ENCODE measurements at places on chromosomes 16 and 17. TPM values are rescaled to one million over a fixed set of nuclear protein-coding genes. Genes with fewer than 3 reads are reported as not detected.
A peak's percentile ranks its signal among the peaks of the same experiment; 100 is the strongest.

DNA sequence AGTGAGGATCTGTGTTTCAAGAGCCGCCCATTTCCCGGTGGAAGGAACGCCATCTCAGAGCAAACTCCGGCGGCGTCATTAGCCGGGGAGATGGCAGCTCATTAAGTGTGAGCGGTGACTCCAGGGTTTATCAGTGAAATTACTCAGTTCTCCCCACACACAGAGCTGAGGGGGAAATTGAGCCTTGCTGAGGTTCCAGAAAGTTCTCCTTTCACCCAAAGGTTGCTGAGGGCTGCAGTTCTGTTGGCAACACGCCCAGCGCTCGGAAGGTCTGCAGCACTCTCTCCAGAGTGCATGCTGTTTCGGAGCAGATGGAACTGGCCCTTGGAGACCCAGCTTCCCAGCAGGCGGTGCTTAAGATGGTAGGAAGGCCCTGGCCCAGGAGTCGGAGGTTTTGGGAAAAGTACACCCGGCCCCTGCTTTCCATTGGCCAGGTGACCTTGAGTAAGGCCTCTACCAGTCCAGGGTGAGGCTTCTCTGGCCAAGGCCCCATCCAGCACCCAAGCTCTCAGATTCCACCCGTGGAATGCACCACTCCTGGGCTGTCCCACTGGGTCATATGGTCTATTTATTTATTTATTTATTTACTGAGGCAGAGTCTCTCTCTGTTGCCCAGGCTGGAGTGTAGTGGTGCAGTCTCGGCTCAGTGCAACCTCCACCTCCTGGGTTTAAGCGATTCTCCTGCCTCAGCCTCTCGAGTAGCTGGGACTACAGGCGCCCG is 167.7 kb upstream of the CIBAR2 start:
- H3K27me3 ChIP-seq = no peaks in the 10 kb centered on the region
- no peak overlapping the region for H3K4me3 ChIP-seq
- no peak overlapping the region for H3K27ac ChIP-seq
- H3K36me3 ChIP-seq = no peaks in the 10 kb centered on the region
- DNase-seq = no peak

Gene ESRP2
- total RNA-seq = 0.59 TPM

GRCh38 chr17:806346-806745 is 24.2 kb downstream of the MRM3 start:
- H3K36me3 ChIP-seq = no peaks in the 10 kb centered on the region
- no peaks in the 10 kb centered on the region for H3K4me1 ChIP-seq
- no peak overlapping the region for H3K4me3 ChIP-seq
- no peak for DNase-seq
- no peak overlapping the region for H3K27ac ChIP-seq

DNA sequence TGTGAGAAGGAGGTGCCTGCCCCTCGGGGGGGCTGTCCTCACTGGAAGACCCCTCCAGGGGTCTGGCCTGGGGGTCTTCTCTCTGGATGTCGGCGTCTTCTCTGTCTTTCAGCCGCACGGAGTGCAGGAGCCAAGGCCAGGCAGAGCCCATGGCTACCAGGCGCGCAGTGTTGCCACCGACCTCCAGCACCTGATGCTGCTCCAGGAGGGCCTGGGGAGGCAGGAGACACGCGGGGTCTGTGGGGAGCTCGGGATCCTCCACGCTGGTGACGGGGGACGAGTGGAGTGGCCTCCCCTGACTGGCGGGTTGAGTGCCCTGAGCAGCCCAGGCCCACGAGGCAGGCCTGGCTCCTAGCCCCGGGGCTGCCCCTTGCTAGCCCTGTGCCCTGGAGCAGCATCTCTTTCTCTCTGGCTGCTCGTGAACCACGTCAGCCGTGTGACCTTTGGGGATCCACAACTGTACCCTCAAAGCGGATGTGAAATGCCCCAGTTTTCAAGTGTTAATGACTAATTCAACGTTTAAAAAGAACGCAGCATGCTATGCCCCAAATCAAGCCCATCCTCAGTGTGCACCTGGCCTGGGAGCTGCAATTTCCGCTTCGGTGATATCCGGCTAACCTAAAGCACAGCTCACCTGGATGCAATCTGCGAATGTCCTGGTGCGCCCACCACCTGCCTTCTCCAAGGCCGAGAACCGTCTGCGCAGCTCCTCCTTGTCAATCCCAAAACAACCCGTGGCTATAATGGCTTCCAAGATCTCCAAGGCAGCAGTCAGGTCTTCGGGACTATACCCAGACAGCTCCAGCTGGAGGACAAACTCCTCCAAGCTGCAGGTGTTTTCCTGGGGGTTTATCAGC is 62.9 kb downstream of the IL21R start:
- no peak overlapping the region for H3K4me3 ChIP-seq
- H3K27me3 ChIP-seq = no peaks in the 10 kb centered on the region
- no peak overlapping the region for H3K27ac ChIP-seq
- DNase-seq = no peak
- H3K4me1 ChIP-seq = peaks cover 30% of the 10 kb centered on the region

Gene LCAT
- 10.7 TPM for total RNA-seq

- no peaks in the 10 kb centered on the region for H3K27me3 ChIP-seq
- no peak overlapping the region for H3K4me3 ChIP-seq
- peaks cover 14% of the 10 kb centered on the region for H3K36me3 ChIP-seq
Measured at GRCh38 chr16:22229889-22230288, 23.8 kb downstream of the EEF2K start.

GRCh38 chr17:39147221-39148185 is 3.9 kb downstream of the PLXDC1 start:
- H3K36me3 ChIP-seq = no peaks in the 10 kb centered on the region
- H3K27ac ChIP-seq = no peak overlapping the region
- no peak overlapping the region for H3K4me3 ChIP-seq
- no peaks in the 10 kb centered on the region for H3K27me3 ChIP-seq
- peaks cover 18% of the 10 kb centered on the region for H3K4me1 ChIP-seq
- no peak for DNase-seq

DNA sequence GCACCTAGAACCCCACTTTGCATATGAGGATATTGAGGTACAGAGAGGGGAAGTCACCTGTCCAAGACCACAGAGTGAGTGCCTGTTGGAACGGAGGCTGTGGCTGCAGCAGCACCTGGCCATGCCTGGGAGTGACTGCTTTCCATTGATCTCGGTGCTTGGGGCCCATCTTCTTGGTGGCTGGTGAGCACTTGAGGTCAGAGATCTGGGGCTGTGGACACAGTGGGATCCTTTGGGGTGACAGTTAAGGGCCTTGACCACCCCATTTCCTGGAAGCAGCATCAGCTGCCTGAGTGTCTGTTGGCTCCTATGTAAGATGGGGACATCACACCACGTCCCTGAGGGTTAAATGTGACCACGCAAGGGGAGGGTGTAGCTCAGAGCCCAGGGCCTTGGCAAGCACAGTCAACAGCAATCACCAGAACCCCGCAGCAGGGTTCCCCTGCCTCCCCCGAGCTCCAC is 111.7 kb downstream of the IRF8 start:
- peaks cover 16% of the 10 kb centered on the region for H3K4me1 ChIP-seq
- no peak overlapping the region for H3K27ac ChIP-seq
- no peak for DNase-seq
- H3K4me3 ChIP-seq = no peak overlapping the region
- H3K27me3 ChIP-seq = peaks cover 2% of the 10 kb centered on the region

DNA sequence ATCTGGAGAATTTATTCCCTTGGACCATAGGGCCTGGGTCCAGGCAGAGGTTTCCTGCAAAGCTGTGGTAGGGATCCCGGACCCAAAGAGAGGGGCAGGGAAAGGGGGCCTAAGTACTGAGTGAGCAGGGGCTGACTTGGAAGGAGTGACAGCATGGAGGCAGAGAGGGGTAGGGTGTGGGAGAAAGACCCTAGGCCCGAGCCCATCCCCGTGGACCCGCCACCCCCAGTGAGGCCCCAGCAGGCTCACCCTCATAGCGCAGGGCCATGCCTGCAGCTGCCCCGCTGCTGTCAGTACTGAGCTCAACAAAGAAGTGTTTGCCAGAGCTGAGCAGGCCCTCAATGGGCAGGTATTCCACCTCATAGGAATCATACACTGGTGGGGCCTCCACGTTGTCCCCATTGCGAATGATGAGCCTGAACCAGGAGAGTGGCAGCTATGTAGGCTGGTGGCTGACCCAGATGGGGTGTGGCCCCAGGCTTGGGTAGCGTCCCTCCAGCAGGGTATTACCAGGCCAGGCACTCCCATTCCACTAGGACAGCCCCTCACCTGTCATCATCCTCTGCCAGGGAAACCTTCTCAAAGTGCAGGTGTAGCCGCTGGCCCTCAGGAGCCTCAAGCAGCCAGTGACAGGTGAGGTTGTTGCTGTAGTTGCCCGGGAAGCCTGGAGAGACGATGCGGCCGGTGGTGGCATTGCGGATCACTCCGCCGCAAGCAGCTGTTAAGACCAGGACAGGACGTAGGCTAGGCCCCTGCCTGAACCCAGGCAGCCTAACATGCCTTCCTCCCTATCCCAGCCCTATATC is 9.1 kb upstream of the PHF12 start:
- H3K4me3 ChIP-seq = no peak overlapping the region
- H3K4me1 ChIP-seq = no peaks in the 10 kb centered on the region
- H3K27me3 ChIP-seq = peaks cover 17% of the 10 kb centered on the region
- no peak overlapping the region for H3K27ac ChIP-seq
- no peaks in the 10 kb centered on the region for H3K36me3 ChIP-seq

- H3K36me3 ChIP-seq = no peaks in the 10 kb centered on the region
- no peak overlapping the region for H3K27ac ChIP-seq
- H3K4me3 ChIP-seq = no peak overlapping the region
- no peaks in the 10 kb centered on the region for H3K27me3 ChIP-seq
Measured at GRCh38 chr16:3868556-3868955, 12.0 kb downstream of the CREBBP start.

Gene PRSS22
- 0.38 TPM for total RNA-seq

DNA sequence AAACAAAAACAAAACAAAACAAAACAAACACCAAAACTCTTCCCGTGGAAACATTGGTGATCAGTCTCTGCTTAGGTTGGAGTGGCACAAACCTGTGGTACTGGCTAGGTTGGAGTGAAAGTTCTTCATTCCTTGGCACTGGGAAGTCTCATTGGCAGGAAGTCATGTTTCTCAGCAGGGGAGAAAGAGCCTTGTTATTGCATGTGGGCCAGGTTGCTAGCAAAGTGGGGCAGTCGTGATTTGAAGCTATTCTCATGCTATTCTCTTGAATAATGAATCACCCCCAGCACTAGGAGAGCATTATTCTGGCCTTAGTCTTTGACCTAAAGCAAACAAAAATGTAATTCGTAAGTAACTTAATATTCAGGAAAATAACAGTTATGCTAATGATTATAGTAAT is 24.3 kb upstream of the B4GALNT2 start:
- no peak for DNase-seq
- H3K36me3 ChIP-seq = no peaks in the 10 kb centered on the region
- no peak overlapping the region for H3K4me3 ChIP-seq
- H3K27me3 ChIP-seq = no peaks in the 10 kb centered on the region
- H3K27ac ChIP-seq = no peak overlapping the region

DNA sequence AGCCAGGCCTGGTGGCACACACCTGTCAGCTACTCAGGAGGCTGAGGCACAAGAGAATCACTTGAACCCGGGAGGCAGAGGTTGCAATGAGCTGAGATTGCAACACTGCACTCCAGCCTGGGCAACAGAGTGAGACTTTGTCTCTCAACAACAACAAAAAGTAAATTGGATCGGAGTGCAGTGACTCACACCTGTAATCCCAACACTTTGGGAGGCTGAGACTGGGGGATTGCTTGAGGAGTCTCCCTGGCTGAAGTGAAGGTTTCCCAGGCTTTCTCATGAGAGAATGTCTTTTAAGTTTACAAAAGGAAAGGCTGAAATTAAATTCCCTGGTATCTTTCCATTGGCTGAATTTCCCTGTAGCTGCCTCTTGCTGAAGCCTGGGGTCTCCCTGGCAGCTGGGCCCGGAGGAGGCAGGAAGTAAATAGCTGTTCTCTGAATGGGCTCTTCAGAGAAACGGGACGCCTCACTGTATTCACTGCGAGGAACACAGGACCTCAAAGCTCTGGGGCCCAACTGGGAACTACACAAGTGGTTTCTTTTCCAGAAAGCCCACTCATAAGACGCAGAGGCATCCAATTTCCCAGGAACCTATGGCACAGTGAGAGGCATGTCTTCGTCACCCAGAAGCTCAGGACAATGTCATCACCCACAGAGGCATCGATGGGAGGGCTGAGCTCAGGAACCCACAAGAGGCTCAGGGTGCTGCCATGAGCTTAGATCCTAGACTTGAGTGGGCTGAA is 77.4 kb upstream of the SMURF2 start:
- no peaks in the 10 kb centered on the region for H3K36me3 ChIP-seq
- no peak overlapping the region for H3K4me3 ChIP-seq
- no peak for DNase-seq
- no peaks in the 10 kb centered on the region for H3K27me3 ChIP-seq
- H3K4me1 ChIP-seq = peaks cover 6% of the 10 kb centered on the region

Gene DOC2B
- total RNA-seq = 0.02 TPM

DNA sequence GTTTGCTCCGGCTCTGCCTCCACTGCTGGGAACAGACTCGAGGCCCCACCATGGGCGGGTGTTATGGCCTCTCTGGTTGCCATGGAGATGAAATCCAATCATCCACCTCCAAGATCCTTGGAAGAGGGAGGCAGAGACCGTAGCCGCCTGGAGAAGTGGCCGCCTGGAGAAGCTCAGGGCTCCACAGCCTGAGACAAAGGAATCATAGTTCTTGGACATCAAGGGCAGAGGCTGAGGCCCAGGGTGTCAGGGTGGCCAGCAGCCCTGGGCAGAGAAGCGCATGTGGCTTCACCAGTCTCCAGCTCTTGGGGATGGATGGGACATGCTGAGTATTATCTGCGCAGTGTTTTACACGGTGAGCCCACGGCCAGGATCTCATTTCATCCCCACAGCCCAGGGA is 36.2 kb downstream of the ABR start:
- no peaks in the 10 kb centered on the region for H3K27me3 ChIP-seq
- no peak overlapping the region for H3K4me3 ChIP-seq
- H3K4me1 ChIP-seq = no peaks in the 10 kb centered on the region
- H3K27ac ChIP-seq = no peak overlapping the region

Gene KRT32
- not detected for total RNA-seq

Gene TP53TG3F
- not detected for total RNA-seq

- no peaks in the 10 kb centered on the region for H3K4me1 ChIP-seq
- no peak overlapping the region for H3K27ac ChIP-seq
- H3K27me3 ChIP-seq = no peaks in the 10 kb centered on the region
- H3K4me3 ChIP-seq = no peak overlapping the region
Measured at GRCh38 chr16:49121636-49122035, 160.0 kb downstream of the CBLN1 start.

- peak overlapping the region; percentile 91 for H3K27ac ChIP-seq
- peak overlapping the region; percentile 82 for H3K4me3 ChIP-seq
- peaks cover 34% of the 10 kb centered on the region for H3K36me3 ChIP-seq
- peak; percentile 80 for DNase-seq
- H3K4me1 ChIP-seq = peaks cover 54% of the 10 kb centered on the region
Measured at GRCh38 chr17:80261159-80261894, 675 bp downstream of the RNF213 start.

Gene KRT31
- not detected for total RNA-seq

Gene MT3
- 3.1 TPM for total RNA-seq
